ENCODE measurements at places on chromosomes 11 and 22.

GRCh38 chr11:85809191-85809590 is 1.8 kb downstream of the SYTL2 start:
- DNase-seq, result no peak

DNA sequence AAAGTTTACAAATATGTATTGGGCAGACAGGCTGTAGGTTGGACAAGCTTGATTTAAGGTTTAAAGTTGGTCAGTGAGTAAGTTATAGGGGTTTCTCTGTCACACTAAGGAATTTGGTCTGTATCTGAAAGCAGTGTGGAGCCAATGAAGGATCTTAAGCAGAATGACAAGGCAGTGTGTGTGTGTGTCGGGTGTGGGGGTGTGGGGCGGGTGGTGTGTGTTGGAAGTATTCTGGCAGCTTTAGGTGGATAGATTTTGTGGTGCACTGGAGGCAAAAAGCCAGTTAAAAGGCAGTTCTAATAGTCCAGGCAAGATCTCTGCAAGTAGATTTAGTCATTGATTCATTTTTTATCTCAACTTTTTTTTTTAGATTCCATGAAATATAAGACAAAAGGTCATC is 1006.8 kb upstream of the CCDC90B start:
- DNase-seq, result no peak

GRCh38 chr11:10483584-10483983 is 28.5 kb downstream of the AMPD3 start:
- no peak for DNase-seq

DNA sequence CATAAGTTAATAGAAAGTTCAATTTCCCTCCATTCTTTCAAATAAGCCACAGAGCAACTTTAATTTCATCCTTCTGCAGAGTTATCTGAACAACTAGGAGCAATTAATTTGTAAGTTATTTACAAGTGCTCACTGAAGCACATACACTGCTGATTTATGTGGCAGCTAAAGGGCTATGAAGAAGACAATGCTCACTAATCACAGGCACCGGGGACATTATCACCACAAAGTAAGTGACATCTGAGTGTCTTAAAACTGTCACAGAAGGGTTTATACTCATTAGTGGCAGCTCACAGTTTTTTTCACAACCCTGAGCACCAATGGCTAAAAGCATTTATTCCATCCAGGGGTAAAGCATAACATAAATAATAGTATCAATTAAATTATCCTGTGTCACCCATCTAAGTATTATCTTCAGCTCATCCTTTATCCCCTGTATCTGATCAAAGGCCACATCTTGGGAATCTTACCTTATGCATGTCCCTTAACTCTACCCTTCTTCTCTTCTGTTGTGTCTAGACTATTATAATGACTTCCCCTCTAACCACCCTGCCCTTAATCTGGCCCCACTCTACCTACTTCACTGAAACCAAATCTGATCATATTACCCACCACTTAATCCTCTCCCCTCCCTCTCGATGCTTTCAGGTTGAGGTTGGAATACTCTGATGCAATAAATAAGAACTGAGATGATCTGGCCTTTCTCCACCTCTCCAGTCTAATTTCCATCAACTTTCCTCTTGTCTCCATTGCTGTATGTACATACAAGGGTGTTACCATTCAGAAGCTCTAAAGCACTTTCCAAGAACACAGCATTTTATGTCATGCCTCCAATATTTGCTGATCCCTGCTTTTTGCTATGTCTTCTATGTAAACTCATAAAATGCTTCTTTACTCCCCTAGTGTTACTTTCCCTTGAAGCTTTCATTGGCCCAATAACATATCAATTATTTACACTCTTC is 252.7 kb downstream of the CASP12 start:
- no peak for DNase-seq

GRCh38 chr11:87430821-87431220 is 393.1 kb downstream of the TMEM135 start:
- no peak for DNase-seq

DNA sequence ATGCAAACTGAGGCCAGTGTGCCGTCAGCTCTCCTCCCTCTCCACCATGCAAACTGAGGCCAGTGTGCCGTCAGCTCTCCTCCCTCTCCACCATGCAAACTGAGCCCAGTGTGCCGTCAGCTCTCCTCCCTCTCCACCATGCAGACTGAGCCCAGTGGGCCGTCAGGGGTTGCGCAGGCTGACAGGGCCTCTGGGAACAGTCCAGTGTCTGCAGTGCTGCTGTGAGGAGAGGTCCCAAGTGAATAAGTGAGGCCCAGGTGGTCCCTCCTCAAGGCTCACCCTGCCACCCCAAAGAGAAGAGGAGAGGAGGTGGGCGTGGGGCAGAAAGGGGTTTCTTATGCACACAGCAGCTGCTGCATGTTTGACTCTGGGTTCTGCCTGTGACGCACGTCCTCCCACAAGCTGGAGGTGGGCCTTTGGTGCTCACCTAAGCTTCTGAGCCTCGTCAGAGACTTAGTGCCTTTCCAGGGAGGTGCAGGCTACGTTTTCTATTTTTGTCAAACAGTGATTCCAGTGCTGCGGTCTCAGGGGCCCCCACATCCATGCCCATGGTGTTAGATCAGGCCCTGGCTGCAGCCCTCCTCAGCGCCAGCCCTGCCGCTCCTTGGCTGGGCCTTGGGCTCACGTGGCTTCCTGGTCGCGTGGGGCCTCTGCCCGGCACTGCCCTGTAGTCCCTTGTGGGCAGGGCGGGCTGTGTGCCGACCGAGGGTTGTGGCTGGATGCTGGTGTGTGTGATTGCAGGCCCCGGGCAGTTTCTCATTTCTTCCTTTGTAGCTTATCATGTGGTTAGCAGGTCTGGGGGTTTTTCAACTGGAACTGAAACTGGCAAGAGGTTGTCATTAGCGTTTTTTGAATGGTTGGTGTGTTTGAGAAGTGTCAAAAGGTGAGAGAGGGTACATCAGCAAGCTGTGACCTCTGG is 7.1 kb downstream of the TPCN2 start:
- no peak for DNase-seq

DNA sequence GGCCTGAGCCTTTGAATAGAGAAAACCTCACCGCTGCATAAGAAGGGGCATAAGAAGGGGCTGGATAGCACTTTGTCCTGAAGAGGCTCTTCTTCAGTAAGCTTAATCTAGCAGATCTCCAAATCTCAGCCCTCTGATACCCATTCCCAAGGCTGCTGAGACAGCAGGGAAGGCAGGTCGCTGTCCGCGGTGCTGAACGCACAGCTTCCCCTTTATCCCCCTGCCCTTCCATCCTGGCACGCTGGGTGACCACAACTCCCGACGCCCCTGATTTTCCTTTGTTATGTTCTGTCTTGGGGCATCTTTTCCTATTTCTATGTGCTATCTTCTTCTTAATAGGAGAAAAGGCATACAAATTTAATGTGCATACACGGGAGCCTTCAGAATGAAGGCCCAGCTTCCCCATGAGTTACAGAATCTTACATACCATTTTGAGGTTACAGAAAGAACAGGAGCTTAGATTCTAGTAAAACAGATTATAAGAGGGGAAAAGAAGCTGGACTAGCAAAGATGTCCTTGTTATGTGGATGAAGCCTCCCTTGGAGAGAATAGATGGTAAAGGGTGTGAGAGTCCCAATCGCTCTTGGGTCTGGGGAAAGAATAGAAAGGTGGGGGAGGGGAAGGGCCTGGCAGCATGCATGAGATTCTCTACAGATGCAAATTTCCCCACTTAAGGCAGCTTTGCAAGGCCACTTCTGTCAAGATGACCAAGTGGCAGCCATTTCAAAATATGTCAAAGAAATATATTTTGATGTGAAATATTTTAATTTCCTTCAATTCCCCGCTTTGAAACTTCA is 5.7 kb upstream of the SULT4A1 start:
- peak; percentile 66 for DNase-seq

All from astrocyte of the spinal cord (primary cell).